Activated CD4-positive, alpha-beta T cell treated with anti-CD3 and anti-CD28 coated beads, Interleukin-2, amount 50 U/mL, for 24 hours (primary cell): ENCODE measurements at places on chromosomes 13 and 19.

- DNase-seq, result no peak
Observed at GRCh38 chr19:54399189-54399588, 16.1 kb upstream of the TTYH1 start.

- no peak for DNase-seq
Observed at GRCh38 chr13:31794452-31794851, 55.1 kb downstream of the RXFP2 start.

- no peak for DNase-seq
Observed at GRCh38 chr13:95914991-95915501, 138.2 kb downstream of the UGGT2 start.

DNA sequence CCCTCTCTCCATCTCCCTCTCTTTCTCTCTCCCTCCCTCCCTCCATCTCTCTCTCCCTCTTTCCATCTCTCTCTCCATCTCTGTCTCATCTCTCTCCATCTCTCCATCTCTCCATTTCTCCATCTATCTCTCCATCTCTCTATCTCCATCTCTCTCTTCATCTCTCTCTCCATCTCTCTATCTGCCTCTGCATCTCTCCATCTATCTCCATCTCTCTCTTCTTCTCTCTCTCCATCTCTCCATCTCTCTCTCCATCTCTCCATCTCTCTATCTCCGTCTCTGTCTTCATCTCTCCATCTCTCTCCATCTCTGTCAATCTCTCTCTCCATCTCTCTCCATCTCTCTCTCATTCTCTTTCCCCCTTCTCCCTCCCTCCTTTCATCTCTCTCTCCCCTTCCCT is 56.1 kb upstream of the NFIC start:
- DNase-seq, result no peak

GRCh38 chr13:73000027-73000674 is 58.7 kb upstream of the KLF5 start:
- DNase-seq, result no peak

GRCh38 chr13:113283904-113284303 is 13.1 kb upstream of the LAMP1 start:
- no peak for DNase-seq

GRCh38 chr13:59621773-59622172 is 542.0 kb downstream of the DIAPH3 start:
- no peak for DNase-seq

- DNase-seq, result no peak
Observed at GRCh38 chr13:109379930-109380329, 406.5 kb downstream of the IRS2 start.

- no peak for DNase-seq
Observed at GRCh38 chr13:103130681-103131210, 64.5 kb upstream of the SLC10A2 start.

DNA sequence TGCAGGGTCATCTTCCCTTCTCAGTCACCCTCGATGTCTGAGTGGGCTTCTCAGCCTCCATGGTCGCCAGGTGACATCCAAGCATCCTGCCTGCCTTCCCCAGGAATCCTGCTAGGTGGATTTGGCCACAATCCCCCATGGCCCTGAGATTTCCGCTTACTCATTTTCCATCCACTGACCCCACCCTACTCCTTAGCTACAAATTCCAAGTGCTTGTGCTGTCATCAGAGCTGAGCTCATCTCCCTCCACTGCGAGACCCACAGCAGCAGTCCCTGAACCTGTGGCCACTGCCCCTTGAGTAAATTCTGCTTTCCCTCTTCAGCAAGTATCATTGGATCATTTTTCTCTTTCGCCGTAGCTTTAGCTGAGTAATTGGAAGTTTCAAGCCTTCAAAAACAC is 90.5 kb upstream of the ANKRD10 start:
- DNase-seq, result no peak

- no peak for DNase-seq
Observed at GRCh38 chr13:36520111-36520510, 87.8 kb downstream of the CCNA1 start.

- no peak for DNase-seq
Observed at GRCh38 chr13:74136084-74136658, 2.0 kb upstream of the KLF12 start.

GRCh38 chr13:32267836-32268439 is 47.2 kb downstream of the ZAR1L start:
- peak; percentile 14 for DNase-seq

DNA sequence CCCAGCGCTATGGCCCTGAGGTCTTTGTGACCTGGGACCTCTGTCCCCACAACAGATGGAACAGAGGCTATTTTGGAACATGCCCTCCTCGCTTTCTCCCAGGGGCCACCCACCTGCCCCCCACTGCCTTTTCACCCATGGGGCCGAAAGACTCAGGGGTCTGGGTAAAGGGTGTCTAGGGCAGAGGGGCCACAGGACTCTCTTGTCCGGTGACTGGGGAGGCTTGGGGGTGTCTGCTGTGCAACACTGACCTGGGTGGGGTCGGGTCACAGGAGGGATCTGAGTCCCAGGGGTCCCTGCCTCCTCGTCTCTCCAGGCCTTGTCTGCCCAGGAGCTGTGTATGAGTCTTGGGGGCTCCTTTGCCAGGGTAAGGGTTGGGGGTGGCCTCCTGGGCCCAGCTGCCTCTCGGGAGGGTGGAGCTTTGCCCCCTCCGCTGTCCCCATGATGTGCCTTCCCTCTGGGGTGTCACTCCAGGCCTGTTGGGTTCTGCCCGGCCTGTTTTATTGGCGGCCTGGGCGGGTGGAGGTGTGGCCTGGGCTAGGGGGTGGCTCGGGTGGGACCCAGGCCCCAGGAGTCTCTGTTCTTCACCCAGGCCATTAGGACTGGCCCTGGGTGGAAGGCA is 2.1 kb downstream of the ARID3A start:
- no peak for DNase-seq

GRCh38 chr19:42428676-42429075 is 1.5 kb upstream of the LIPE start:
- no peak for DNase-seq
